ENCODE measurements at places on chromosomes 1 and 21. TPM values are rescaled to one million over a fixed set of nuclear protein-coding genes. Genes with fewer than 3 reads are reported as not detected.

PCP4 gene
- total RNA-seq: 34.8 TPM

CDA gene
- total RNA-seq: not detected

MX1 gene
- 13.8 TPM for total RNA-seq

FTCD gene
- 0.69 TPM for total RNA-seq

SIKE1 gene
- 124 TPM for total RNA-seq

PGLYRP4 gene
- not detected for total RNA-seq

YBX1 gene
- 1,293 TPM for total RNA-seq

VAV3 gene
- 11.5 TPM for total RNA-seq

SRP9 gene
- total RNA-seq: 360 TPM

IGSF9 gene
- 3.9 TPM for total RNA-seq

UBIAD1 gene
- total RNA-seq: 21.0 TPM

LDLRAP1 gene
- total RNA-seq: 1.2 TPM

RHD gene
- total RNA-seq: 0.92 TPM

CYP4A11 gene
- total RNA-seq: 0.23 TPM

ASPM gene
- total RNA-seq: 14.8 TPM

C1orf94 gene
- total RNA-seq: 0.23 TPM

PRKCZ gene
- total RNA-seq: 77.3 TPM

GRIK1 gene
- 41.8 TPM for total RNA-seq

RBP7 gene
- total RNA-seq: not detected

CAMSAP2 gene
- total RNA-seq: 151 TPM

KRTAP13-2 gene
- total RNA-seq: not detected

CRP gene
- total RNA-seq: not detected

C8B gene
- total RNA-seq: not detected

TFF2 gene
- total RNA-seq: not detected

GPX7 gene
- 27.2 TPM for total RNA-seq

SLC26A9 gene
- not detected for total RNA-seq

ERG gene
- 2.5 TPM for total RNA-seq

FCAMR gene
- not detected for total RNA-seq

KIRREL1 gene
- total RNA-seq: 21.2 TPM

CLDN19 gene
- total RNA-seq: 1.2 TPM

FAM167B gene
- 0.46 TPM for total RNA-seq

DCST2 gene
- 0.46 TPM for total RNA-seq

HTR1D gene
- total RNA-seq: 1.2 TPM

OLIG2 gene
- total RNA-seq: 51.4 TPM

ICOSLG gene
- total RNA-seq: 0.69 TPM

FGR gene
- total RNA-seq: 1.4 TPM

OR10J1 gene
- not detected for total RNA-seq

RPE65 gene
- total RNA-seq: 2.1 TPM

CR1L gene
- not detected for total RNA-seq

Measured in diencephalon (tissue), 1 donor.